ENCODE measurements at places on chromosomes 7 and 10.
A peak's percentile ranks its signal among the peaks of the same experiment; 100 is the strongest.

- no peak for DNase-seq
These were observed 62.3 kb upstream of the DGKI start for GRCh38 chr7:137909042-137909441.

DNA sequence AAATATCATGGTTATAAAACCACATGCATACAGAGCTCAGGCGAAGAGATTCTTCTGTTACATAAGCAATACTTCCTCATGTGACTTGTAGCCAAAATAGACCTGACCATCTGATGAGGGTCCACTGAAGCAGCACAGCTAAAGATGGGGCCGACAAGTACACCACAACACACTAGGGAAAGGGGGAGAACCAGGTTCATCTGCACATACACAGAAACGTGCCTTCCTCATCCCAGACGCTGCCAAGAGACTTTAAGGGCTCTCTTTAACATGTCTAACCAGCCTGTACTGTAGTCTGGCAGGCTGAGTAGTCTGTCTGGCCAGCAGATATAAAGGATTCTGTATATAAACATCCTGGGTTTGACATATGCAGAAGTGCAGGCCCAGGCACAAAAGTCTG, 30.3 kb downstream of the ERCC6 start:
- no peak for DNase-seq

DNA sequence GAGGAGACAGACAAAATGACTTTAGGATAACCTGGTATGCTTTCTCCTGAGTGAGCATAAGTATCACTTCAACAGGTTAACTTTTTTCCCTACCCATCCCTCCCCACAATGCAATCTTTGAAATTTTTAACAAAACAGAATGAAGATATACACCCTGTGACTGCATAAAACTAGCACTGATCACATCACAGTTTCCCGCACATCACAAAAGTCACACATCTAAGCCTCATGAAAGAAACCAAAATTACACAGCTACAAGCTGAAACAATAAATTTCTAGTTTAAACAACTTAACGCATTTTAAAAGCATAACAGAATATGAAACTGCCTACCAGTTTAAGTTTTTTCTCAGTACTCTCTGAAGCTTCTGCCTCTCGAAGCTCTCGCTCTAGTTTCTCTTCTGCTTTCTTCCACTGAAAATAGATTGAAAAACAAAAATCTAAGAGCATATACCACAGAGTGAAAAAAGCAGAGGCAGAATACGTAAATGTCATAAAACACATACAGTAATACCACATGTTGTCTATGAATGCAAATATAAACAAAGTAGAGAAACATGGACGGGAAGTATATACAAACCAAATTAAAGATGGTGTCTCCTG, 18.1 kb downstream of the NOC3L start:
- DNase-seq: no peak

- no peak for DNase-seq
These were observed 362.9 kb upstream of the ZNF32 start for GRCh38 chr10:44011603-44011981.

DNA sequence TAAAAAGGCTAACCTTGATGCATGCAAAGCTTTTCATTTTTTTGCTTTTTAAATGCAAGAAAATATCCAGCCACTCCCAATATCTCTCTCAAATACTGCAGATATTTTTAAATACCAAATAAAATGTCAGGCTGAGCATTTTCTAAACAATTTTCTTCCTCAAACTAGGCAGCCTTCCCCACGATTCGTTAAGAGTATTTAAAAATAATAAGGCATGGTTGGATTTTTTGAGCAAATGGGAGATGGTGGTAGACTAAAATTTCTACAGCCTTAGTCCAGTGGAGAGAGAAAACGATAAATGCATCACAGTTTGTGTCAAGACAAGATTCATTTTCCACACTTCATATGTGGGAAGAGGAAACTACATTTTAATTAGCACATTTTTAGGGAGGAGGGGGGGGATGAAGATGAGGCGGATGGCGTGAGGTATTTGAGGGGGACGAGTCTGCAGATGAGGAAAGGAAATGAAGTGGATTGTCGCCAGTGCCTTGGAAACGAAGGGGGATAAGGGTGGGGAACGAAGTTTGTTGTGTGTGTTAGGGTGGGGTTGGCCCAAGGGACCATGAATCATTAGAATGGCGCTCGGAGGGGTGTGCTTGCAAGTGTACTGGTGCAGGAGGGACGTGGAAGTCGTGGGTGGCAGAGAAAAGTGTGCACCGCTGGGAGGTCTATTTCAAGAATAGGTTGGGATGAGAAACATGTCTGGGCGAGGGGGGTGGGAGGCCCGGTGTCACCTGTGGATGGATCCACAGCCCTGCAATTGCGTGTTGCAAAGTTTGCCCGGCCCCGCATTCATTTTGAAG, 1.2 kb upstream of the ADD3 start:
- no peak for DNase-seq

GRCh38 chr10:103493916-103494877, 692 bp downstream of the NEURL1 start:
- DNase-seq: no peak

- DNase-seq: no peak
These were observed 1.2 kb upstream of the PLXNA4 start for GRCh38 chr7:132577206-132578049.

DNA sequence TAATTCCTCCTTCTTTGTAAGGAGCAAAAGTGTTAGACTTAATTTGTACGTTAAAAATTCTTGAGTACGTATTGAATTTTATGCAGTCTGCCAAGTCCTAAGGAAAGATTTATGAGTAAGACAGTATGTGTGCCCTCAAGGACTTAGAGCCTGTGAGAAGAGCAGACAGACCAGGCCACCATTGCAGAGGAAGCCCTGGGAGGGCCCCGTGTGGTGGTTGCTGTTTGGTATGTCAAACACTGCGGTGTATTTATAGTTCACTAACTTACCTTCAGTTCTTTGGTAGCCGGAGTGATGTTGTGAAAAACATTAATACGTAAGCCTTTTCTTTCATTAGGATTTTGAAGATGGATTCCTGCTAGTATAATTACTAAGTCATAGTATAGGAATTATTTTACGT, 82.9 kb downstream of the GALNT11 start:
- DNase-seq: no peak

DNA sequence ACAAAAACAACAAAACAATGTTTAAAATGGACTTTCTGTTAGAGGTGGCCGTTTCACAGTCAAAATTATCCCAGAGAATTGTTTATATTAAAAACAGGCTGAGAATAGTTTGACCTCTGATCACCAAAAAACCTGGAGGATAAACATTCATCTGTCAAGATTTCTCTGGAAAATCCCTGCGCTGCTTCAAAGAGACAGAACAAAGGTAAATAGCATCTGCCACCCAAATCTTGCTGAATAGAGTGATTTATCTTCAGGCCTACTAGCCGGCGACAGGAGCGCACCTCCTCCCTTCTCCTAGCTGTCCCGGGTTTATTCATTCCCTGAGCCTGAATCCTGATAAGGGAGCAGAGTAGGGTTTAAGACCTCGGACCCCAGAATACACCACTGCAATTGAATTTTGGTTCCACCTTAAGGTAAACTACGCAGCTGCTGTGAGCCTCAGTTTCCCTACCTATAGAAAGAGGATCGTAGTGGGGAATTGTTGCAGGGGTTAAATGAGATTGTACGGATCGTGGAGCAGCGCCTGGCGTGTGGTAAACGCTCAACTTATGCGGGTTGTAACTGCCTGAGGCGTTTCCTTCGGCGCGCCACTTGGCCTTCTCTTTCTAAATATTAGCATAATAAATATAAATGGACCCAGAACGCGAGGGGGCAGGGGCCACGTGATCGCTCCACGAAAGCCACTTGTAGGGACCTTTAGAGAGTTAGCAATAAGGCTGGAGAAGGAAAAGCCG, 498 bp upstream of the ST7 start:
- no peak for DNase-seq

DNA sequence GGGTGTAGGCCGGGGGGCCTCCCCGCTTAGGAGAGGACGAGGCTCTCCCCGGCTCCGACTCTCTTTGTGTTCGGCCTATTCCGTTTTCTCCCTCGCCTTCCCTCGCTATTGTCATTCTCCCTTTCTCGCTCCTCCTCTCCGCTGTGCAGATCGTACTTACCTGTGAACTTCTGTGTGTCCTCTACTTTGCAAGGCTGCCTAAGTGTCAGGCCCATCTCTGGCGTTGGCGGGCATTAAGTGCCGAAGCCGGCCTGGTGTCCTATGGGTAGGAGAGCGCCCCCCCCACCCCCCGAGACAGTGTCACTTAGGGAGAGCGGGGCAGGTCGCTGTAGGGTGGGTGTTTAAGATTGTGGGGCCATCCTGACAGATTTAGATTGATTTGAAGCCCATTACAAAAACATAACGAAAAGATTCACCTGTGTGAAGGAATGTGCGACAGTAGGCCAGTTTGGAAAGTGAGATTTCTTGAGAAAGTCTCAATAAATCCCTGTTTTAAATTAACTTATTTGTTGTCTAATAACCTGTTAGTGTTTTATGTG, 579 bp downstream of the RBM33 start:
- peak; percentile 7 for DNase-seq

DNA sequence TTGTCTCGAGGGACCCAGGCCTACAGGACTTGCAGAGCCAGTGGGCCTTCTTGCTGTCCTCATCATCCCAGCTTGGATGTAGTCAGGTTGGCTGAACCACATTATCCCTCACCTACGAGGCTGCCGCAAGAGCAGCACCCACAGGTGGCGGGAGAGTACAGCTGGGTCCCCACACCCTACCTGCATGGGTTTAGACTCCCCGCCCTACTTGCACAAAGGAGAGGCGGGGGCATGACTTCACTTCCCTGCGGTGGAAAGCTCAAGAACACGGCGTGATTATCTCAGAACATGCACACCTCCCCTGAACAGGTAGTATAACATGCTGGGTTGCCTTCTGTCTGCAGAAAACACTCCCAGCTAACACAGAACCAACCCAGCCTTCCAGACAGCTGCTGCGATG, 57.5 kb downstream of the CTBP2 start:
- DNase-seq: no peak

DNA sequence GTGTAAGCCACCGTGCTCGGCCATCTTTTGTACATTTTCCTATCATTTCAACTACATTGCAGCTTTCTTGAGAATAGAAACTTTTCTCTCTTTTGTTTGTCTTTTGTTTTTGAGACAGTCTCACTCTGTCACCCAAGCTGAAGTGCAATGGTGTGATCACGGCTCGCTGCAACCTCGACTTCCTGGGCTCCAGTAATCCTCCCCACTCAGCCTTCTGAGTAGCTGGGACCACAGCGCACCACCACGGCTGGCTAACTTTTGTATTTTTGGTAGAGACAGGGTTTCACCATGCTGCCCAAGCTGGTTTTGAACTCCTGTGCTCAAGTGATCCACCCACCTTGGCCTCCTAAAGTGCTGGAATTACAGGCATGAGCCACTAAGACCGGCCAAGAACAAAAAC, 31.3 kb upstream of the DAGLB start:
- no peak for DNase-seq

GRCh38 chr7:30796105-30796869, 25.1 kb downstream of the MINDY4 start:
- DNase-seq: no peak

DNA sequence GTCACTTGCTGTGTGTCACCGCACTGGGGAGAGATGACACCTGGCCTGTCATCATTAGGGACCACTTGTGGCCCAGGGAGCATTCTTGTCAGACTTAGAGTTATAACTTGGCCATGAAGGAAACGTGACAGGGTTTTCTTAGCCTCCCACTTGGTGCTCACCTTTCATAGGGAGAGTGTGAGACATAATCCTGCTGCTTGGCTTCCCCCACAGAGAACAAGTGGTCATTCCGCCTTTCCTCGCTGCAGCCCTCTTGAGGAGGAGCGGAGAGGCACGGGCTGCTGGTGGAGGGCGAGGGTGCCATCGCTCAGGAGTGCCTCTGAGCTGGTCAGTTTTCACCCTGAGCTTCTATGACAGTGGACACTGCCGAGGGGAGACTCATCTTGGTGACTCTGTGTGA, 125.0 kb upstream of the GJD4 start:
- DNase-seq: no peak

DNA sequence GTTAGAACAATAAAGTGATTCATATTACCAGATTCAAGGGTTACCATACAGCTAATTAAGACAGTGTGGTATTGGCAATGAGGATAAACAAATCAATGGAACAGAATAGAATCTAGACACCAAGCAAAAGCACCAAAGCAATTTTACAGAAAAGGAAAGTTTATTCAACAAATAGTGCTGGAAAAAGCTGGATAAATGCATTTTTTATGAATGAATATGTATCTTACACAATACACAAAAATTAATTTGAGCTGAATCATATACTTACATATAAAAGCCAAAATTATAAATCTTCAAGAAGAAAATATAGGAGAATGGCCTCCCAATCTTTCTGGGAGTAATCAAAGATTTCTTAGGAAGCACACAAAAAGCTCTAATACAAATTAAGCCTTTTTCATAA, 220.4 kb upstream of the PTN start:
- DNase-seq: no peak

- no peak for DNase-seq
These were observed 175.7 kb downstream of the GFRA1 start for GRCh38 chr10:116097239-116097784.

DNA sequence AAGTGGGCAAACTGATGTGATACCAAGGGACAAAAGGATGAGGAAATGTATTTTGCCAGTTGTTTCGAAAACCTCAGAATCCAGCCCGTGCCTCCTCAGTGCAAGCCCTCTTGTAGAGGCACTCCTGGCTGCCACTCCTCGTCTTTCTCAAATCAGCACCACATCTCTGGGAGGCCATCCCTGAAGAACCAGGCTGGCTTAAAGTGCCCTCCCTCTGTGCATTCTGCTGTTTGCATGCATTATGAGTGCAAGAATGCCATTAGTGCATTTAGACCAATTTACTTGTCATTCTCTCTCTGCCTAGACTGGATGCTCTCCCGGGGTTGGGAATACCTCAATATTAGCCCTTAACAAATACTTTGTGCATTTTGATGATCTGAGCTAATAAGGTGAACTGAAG, 19.9 kb upstream of the FAM180A start:
- DNase-seq: no peak

- no peak for DNase-seq
These were observed 198.7 kb downstream of the AHR start for GRCh38 chr7:17497136-17497535.

DNA sequence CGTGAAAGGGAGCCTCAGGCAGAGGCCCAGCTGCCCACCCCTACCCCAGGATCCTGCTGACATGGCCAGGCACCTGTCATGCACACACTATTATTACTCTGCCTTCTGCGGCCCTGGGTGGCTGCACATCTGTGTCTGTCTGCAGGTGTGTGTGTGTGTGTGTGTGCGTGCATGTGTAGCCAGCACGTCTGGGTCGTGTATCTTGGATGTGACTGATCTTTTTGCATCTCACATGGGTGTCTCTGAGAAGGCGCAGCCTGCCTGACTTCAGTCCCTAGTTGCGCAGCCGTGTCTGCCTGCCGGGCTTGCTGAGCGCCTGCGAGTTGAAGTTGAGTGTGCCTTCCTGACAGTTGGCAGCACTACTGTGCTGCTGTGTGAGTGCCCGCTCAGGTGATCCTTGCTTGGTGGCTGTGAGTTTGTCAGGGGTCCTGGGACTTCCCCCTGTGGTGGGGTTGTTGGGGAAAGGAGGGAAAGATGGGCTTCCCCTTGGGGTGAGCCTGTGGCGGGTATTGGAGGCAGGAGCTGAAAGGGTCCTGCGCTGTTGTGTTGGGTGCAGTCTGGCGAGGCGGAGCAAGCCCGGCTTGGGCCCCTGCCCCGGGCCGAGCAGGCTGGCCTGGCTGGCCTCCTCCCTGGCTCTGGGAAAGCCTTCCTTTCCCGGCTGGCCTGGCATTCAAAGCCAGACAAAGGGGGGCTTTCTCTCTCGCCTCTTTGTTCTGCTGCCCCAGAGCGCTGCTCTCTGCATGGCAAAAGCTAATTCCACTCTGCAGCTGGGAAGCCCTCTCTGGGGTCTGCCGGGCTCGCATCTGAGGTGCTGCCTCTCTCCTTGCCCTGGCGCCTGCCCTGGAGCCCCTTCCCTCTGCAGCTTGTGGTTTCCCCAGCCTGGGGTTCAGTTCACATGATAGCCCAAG, 4.9 kb downstream of the TRIM8 start:
- DNase-seq: no peak
